A549 (cell line): ENCODE measurements at places on chromosomes 7 and 10.

GRCh38 chr10:22900841-22901601, 26.8 kb upstream of the ARMC3 start:
- no peak for DNase-seq

DNA sequence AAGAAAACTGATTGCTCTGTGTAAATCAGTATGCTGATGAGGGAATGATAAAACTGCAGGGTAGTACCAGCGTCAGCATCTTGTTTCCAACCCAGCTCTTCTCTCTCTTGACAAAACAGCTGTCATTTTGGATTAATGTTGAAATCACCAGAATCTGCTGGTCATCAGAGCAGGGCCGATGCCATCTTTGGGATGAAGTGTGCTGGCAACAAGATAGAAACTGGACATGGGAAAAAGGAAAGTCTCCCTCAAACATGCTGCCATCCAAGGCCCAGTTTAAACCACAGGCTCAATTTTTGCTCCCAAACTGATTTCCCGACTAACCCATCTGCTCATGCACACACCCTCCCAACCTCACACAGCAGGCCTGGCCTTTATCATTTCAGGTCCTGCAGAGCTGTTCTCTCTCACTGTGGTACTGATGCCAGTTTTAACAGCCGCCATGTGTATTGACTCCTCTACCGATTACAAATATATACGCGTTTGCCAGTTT, 285.2 kb downstream of the AUTS2 start:
- no peak for DNase-seq

- no peak for DNase-seq
Observed at GRCh38 chr7:112788778-112789343, 1.3 kb downstream of the TMEM168 start.

DNA sequence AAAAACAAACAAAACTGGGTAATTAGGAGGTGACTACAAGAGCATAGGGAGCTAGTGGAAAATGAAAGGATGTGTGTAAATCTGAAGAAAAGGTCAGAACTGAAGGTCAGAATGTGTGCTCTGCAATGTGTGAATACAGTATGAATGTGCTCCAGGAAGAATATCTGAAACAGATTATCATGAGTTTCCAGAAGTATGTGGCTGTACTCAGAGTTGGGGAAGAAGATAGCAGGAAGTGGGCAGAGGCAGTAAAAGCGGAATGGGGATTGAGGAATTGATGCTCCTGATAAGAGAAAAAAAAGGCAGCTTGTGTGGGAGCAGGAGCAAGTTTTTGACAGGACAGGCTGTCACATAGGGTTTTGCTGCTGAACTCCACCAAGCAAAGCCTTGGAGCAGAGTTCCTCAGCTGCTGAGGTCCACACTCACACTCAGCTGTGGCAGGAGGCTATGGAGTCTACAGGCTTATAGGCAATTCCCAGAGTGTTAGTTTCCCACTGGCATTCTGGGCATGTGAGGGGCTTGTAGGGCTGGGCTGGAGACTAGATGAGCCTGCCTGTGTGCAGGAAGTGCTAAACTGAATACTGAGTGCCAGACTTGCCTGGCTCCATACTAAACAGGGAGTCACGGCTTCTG, 22.9 kb downstream of the H2AZ2 start:
- no peak for DNase-seq

GRCh38 chr10:46216003-46216634, 70.7 kb upstream of the ANTXRL start:
- DNase-seq: no peak

- no peak for DNase-seq
Observed at GRCh38 chr7:134996097-134996550, 9.8 kb downstream of the AGBL3 start.

DNA sequence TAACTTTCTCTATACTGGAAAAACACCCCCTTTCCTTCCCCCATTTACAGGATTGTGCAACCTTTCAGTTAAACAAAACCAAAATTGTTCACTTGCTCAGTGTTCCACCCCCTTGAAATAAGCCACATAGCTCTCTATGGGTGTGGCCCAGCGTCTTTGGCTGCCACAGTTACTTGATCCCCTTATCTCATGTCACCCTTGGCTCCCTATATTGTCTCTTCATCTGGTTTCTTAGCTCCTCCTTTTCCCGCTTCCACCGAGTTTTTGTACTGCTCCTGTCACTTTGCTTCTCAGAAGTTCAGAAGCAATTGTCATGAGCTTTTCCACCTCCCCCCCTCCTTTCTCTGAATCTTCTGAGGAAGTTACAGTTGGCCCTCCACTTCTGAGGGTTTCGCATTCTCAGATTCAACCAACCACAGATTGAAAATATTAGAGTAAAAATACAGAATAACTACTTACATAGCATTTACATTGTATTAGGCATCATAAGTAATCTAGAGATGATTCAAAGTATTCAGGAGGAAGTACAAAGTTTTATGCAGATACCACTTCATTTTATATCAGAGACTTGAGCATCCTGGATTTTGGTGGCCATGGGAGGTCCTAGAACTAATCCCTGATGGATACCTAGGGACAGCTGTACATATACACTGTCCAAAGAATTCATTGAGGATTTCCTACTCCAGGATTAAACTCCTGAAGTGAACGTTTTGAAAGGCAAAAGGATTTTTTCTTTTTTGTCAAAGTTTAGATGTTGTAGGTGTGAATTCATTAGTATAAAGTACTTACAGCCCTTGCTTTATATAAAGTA, 60.4 kb downstream of the ADD3 start:
- no peak for DNase-seq

DNA sequence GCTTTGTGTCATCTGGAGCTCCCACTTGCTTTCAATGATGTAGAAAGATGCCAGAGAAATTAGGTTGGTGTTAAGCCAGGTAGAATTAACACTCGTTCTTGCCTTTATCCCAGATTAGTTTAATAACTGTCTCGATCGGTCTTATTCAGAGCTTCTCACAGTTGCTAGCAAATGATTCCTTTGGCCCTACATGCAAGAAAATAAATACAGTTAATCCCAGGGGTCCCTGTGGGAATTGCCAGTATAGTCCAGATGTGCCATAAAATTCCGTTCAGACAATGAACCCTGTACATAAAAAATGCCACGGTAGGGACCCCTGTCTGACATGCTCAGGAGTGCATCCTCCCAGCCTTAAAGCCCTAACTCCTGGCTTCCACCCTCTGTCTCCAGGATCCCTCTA, 207.5 kb downstream of the ARHGAP12 start:
- DNase-seq: no peak

- no peak for DNase-seq
Observed at GRCh38 chr7:9608560-9608959, 1175.2 kb downstream of the NXPH1 start.

GRCh38 chr10:123535386-123535785, 130.8 kb upstream of the GPR26 start:
- DNase-seq: no peak

DNA sequence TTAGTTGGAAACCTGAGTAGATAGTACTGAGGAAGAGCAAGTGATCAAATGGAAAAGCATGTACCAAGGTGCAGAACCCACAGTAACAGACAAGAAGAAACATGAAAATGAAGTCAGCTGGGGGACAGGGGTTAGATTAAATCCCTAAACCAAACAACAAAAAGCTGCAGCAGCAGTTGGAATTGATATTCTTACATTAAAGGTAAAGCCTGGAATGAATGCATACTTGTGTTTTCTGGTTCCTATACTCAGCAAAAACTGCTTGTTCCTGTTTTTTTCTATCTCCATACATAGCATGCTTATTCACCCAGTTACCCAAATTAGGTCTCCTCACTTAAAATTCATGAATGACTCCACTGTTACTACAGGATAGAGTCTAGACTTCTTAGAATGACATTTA, 92.4 kb downstream of the TPST1 start:
- no peak for DNase-seq

DNA sequence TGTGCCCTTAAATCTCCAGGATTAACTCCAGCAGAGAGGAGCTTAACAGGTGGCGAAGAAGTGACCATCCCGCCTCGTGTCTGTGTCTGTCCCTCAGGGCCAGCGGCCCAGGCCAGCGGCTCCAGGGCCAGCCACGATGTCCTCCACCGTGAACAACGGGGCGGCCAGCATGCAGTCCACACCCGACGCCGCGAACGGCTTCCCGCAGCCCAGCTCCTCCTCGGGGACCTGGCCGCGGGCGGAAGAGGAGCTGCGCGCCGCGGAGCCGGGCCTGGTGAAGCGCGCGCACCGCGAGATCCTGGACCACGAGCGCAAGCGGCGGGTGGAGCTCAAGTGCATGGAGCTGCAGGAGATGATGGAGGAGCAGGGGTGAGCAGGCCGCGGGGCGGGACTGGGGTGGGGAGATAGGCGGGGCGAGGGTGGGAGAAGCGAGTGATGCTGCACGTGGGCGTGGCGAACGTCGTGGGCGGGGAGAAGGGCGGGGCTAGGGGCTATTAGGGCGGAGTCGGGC, 33.3 kb downstream of the SRRM3 start:
- peak; percentile 66 for DNase-seq

DNA sequence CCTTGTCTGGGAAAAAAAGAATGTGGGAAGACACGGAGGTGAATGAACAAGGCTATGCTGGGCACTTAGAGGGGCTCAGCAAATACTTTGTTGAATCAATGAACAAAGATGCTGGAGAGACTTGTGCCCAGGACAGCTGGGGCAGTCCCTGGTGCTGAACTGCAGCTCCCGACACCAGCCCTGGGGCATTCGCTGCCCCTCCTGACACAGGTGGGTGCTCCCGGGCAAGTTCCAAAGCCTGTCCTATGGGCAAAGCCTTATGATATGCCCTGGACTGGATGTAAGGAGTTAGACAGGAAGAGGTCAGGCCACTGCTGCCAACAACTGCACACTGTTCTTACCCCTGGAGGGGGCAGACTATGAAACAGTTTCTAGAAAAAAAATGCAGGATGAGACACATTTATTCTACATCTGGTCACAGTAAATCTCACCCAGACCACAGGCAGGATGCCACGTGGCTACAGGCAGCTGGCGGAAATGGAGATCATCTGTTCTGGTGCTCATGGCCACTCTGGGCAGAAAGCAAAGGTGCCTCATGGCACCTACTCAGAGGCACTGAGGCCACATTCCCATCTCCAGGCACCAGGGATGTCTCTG, 21.9 kb upstream of the FRAT2 start:
- DNase-seq: no peak

DNA sequence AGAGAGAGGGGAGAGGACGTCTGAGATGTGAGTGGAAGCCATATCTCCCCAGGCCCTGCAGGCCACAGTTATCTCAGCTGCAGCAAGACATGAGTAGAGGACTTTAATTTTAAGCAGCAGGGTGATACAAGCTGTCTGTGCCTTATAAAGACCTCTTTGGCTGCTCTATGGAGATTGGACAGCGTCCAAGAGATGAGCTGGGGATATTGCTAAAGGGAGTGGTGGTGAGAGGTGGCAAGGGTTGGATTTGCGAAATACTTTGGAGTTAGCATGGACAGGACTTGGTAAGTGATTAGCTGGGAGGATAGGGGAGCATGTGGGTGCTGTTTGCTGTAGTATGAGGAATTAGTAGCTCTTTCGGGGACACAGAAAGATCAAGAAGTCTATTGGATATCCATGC, 191.8 kb downstream of the CACNB2 start:
- DNase-seq: peak; percentile 3

- DNase-seq: no peak
Observed at GRCh38 chr10:97762056-97762455, 9.7 kb downstream of the SFRP5 start.

GRCh38 chr7:110898516-110898915, 192.4 kb upstream of the LRRN3 start:
- no peak for DNase-seq

- DNase-seq: peak; percentile 16
Observed at GRCh38 chr10:86795353-86795752, 38.9 kb downstream of the BMPR1A start.

- DNase-seq: no peak
Observed at GRCh38 chr10:72645263-72645858, 19.5 kb upstream of the MICU1 start.

GRCh38 chr10:48691812-48692528, 7.3 kb downstream of the WDFY4 start:
- DNase-seq: no peak

DNA sequence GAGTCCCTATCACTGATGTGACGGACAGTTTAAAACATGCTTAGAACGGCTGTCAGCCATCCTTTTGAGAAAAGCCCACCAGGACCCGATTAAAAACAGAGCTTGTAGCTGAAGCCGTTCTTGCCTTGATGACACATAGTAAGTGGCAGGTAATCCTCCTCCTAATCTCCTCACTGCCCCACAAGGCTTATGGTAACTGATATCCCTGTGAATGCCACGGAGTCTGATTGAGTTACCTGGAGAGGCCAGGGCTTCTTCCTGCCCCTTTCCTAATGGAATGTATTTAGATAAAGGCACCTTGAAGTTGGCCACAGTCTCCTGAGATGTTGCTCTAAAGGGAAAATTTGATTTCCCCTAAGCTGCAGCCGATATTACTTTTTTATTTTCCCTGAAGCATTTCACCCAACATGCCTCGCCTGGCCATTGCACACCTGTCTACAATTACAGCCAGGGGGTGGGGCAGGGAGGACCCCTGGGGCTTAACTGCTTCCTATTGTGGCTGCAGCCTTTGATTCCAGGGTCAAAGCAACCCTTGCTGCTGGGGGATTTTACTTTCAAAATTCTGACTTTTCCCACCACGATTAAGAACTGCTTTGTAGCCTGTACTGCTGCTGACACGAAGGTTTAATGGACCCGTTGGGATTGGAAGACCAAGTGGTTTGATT, 169.0 kb upstream of the GPR26 start:
- no peak for DNase-seq

DNA sequence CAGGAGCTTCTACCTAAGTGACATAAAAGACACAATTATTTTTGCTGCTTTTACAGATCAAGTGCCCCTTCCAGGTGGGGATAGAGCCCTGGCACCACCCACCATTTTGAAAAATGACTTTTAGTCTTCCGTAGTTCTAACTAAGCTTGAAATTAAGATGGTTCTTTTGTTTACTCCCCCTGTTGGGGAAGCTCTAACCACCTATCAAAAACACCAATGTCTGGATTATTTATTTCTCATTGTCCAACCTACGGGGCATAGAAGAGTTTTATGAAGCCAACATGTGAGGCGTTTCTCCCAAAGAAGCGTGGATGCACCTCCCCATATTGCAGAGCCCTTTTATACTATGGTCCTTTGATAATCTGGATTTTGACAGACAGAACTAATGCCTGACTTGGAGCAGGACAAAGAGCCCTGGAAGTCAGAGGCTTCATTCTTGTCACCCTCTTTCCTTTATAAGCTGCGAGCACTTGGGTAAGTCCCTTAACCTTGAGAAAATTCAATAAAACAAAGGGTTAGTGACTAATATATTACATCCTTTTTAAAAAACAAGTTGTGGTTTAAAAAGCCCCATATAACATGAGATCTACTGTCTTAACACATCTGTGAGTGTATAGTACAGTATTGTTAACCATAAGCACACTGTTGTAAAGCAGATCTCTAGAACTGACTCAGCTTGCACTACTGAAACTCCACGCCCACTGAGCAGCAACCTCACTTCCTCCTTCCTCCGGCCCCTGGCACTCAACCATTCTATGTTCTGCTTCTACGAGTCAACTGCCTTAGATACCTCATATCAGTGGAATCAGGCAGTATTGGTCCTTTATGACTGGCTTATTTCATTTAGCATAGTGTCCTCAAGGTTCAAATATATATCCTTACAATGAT, 67.5 kb downstream of the ATXN7L1 start:
- DNase-seq: no peak

DNA sequence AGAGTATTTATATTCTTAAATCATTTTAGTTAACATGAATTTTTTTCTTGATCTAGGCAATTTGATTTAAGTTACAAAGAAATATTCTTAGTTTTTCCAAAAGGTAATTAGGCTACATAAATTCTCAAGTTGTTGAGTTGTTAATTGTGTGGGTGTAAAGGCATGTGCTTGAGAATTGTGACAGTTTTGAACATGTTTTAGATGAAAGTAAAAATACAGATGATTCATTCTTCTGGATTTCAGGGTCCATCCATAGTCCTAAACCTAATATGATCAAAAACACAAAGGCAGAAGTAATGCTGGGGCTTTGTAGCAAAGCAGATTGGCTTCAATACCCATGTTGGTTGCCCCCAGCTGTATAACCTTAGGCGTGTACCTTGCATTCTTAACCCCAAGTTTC, 127.9 kb downstream of the CPED1 start:
- no peak for DNase-seq
